ENCODE measurements at places on chromosomes 2 and 18.
A peak's percentile ranks its signal among the peaks of the same experiment; 100 is the strongest.

DNA sequence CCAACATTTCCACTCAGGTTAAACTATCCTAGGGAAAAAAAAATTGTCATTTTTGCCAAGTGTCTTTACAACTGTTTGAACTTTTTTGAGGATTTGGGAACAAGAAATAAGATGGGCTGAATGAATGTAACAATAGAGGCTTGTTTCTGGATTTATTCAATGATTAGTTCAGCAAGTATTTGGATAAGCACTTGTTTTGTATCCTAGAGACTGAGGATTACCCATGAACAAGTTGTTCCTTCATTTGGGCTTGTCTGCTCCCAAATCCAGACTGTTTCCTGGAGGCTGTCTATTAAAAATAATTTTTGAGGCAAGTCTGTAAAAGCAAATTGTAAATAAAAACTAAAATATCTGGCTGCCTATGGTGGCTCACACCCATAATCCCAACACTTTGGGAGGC lies 62.0 kb upstream of the CSRNP3 start:
- DNase-seq, result no peak

DNA sequence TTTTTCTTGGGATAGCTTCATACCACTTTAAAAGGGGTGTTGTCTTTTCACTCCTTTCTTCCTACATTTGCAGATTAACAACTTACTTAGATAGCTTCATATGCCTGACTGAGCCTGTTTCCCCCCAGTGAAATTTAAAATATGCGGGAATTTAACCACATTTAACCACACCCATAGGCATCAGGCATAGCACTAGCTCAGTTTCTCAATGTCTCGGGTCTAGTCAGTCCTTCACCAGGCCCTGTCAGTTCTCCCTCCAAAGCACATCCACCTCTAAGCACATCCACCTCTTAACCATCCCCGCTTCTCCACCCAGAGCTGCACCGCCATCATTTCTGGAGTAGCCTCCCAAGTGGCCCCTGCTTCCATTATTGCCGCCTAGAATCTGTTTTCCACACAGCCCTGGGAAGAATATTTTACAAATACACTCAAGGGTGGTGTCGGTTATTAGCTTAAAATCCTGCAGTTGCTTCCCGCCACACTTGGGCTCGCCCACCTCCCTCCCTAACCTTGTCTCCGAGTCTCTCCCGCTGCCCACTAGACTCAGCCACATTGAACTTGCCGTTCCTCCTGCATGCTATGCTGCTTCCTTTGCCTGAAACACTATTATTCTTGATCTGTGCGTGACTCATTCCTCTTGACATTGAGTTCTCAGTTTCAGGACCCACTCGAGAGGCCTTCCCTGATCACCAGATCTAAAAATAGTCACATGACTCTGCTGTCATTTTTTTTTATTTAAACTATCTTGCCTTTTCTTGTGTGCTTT lies 68.3 kb downstream of the SPTBN1 start:
- DNase-seq, result peak; percentile 69

- no peak for DNase-seq
Measured at GRCh38 chr2:4618141-4618540, 914.8 kb downstream of the DCDC2C start.

DNA sequence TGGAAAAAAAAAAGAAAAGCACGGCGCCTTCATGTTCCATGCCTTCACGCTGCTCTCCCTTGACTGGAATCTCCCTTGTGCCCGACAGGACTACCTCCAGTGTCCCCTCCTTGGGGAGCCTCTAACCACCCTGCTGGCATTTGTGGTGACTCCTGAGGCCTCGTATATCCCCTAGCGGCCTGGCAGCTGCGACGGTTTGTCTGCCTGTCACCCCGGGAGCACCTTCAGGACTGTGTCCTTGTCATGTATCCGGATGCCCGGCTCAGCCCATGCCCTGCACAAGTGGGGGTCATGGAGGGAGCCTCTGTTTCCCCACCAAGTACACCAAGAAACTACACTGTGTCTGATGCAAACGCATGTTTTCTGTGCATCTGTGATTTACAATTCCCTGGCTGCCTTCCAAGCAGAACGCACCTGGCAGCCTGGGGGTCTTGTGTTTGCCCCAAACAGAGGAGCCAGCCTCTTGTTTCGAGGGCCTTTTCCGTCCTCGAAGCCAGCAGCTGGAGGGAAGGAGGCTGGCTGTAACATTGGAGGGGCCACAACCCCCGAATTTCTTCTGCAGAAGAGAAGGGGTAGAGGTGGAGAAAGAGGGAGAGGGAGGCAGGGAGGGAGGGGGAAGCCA lies 18.9 kb downstream of the TWIST2 start:
- DNase-seq, result no peak

DNA sequence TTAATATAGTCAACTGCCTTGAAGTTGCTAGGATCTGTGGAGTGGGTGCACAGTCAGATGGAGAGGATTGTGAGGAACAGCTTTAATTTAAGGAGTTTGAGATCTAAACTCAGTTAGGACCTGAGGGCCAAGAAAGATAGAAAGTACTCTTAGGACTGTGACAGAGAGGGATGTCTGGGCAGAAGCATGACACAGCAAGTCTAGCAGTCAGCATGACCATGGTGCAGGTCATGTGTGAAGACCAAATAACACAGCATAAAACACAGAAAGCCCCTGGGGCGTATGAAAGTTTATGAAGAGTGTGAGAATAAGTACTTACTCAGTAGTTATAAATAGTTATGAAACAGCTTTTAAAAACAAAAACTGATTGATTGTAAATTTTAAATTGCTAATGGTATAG lies 107.2 kb downstream of the GALNT1 start:
- no peak for DNase-seq

GRCh38 chr2:20213651-20214565 lies 11.0 kb downstream of the SDC1 start:
- no peak for DNase-seq

DNA sequence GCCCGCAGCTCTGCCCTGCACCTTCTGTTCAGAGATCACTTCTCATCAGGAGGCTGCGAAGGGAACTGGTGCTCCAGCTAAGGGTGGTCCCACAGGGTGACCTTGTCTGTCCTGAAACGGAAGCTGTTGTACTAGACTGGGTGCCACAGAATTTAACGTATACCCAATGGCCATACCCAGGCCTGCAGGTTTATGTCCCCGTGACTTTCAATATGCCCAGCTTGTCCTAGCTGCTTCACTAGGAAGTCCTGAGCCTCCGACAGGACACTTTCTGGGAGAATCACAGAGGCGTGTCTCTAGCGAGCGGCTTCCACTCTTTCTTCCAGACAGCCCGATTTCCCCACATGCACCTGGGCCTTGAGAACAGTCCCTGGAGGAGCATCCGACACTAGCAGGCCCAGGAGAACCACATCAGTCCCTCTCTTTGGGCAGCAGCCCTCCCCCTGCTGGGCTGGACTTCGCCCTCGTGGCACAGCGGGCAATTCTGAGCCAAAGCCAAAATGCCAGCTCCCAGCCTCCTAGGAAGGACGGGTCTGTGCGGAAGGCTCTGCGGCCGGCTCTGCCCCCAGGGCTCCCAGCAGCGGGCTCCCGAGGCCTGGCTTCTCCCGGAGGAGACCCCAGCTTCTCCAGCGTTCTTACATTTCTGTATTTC lies 91.9 kb upstream of the OTOS start:
- DNase-seq, result no peak

GRCh38 chr18:33805592-33805991 lies 227.6 kb downstream of the ASXL3 start:
- DNase-seq, result no peak

DNA sequence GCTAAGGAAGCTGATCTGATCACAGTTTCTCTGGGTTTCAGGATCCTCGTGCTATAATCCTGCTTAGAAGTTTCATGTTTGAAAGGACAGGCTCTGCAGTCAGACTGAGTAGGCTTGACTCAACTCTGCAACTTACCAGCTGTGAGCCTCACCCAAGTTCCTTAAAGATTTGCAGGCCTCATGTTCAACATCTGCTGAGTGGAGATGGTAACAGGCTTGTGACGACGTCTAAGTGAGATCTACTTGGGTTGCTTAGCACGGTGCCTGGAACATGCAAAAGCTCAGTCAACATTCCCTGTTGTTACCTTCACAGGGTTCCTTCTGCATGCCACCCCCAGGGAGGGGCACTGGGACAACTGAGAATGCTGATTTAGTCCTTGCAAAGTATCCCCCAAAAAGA lies 164.2 kb downstream of the C1D start:
- peak; percentile 64 for DNase-seq

DNA sequence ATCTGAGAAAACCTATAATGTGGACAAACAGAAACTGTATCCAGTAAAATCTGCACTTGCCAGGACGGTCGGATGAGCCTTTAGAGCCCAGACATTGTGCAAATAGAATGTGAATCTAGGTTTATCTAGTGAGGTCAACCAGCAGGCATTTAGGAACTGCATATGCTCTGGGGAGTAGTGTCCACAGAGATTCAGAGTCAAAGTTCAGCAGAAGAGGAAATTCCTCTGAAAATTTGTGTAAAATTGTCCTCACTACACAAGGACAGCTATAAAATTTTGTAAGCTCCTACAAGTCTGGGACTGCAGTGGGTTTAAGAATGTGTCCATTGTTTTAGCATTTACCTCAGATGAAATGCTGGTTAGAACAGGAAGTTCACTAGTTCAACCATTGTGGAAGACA lies 9.8 kb upstream of the NDUFV2 start:
- DNase-seq, result no peak

DNA sequence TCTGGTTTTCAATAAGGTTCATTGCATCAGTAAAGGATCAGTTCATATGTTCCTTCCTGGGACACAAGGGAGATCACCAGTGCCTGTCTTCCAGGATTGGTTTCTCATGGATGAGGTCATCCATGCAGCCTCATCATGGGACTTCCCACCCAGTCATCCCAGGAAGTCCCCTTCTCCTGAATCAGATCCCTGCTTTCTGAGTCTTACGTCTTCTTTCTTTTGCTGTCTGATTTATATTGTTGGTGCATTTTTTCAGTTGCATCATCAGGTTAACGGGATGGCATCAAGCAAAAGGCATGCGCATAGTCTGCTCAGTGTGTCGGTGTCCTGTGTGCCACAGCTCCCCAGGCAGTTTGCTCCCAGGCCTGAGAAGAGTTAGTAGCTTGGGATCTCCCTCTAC lies 105.9 kb downstream of the SOX11 start:
- no peak for DNase-seq

DNA sequence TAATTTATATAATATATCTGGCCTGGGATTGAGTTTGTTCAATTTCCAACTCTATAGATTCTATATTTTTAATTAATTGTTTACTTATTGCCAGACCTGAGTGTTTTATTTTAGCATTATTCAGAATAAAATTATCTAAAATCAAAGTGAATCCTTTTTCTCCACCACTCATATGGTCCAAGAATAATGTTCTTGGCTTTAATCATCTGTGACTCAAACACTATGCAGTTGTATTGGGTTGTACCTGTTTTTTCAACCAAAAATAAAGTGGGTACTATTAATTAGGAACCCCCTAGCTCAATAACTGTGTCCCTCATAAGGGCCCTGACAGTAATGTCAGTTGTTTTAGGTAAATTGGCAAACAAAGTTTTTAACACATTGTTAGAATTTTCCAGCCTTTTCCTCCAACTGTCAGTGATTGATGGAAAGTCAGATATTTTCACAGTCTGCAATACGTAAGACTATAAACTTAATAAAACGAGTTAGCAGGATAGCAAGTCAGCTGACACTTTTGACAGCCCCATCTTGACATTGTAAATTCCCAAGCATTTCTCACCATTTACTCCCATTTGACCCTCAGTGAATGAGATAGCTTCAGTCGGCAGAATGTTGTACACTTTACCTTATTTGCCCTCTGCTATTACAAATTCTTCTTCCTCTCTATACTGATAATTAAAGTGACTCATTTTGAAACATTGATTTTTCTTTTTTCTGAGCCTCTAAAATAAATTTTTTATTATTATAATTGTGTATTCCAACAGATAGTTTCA lies 587.4 kb downstream of the METTL4 start:
- no peak for DNase-seq

DNA sequence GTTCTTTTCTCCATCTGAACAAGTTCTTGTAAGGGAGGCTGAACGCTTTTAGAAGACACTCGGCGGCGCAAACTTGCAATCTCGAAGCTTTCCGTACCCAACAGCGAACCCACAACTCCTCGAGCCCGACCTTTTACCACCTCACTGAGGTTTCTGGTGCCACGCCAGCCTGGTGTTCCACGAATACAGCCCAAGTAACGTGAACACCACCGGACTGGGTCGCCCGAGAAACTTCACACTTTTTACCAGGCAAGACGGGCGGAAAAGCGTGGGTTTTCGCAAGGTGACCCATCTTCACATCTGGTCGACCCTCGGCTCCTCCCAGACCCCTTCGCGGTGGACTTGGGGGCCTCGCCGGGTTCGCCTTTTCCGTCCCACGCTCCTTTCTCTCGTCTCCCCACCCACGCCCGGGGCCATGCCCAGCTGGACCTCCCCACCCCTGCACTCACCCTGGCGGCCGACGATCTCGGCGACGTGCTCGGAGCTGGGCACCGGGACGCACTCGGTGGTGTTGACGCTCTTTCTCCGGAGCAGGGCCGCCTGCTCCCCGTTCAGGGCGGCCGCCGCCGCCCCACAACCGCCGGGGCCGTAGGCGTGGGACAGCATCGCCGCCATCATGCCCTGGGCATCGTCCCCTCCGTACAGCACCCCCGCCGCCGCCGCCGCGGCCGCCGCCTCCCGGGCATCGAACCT lies 1.2 kb downstream of the MEX3C start:
- DNase-seq, result peak; percentile 42

DNA sequence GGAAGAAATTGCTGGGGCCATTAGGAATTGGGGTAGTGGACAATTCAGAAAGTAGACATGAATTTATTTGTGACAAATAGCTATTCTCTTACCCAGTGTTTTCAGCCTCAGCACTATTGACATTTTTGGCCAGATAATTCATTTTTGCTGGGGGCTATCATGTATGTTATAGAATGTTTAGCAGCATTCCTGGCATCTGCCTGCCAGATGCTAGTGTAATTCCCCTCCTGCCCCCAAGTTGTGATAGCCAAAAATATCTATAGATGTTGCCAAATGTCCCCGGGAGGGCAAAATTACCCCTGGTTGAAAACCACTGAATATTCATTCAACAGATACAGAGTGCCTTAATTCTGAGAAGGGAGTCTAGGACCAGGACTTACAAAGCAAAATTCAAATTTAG lies 183.6 kb downstream of the BABAM2 start:
- DNase-seq, result no peak

DNA sequence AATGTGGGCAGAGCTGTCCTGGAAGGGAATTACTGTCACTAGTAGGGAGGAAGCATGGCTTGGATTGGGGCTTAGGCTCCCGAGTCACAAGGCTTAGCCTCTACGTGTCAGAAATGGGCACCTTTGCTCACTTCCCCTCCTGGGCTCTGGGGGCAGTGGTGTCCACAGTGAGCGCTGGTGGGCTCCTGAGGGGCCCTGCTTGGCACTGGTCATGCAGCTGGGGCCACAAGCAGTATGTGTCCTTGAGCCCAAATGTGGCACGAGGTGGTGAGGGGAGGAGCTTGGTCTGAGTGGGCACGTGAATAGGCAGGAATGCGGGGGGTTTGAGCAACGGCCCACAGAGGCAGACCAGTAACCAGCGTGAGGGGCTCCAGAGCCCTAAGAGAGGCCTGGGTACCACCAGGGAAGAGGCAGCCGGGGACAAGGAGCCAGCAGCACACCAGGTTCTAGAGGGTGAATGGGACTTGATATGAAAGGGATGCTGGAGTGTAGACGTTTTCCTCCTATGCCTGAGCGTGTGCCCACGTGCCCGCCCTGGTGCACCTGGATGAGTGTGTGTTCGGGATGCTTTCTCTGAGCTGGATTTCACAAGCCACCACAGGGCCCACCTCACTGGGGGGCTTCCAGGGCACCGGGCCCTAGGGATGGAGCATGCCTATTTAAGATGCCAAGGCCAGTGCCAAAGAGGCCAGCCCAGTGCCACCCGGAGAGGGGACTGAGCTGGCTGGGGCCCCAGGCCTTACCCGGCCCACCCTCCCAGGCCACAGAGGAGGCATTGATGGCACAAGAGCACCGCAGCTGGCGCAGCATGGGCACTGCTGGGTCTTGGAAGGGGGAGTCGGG lies 22.8 kb upstream of the PTMA start:
- DNase-seq, result no peak

- peak; percentile 28 for DNase-seq
Measured at GRCh38 chr2:196758474-196759377, 40.8 kb downstream of the GTF3C3 start.

All from umbilical cord (tissue), 2 donors.